ENCODE measurements at places on chromosomes 3 and 15.

DNA sequence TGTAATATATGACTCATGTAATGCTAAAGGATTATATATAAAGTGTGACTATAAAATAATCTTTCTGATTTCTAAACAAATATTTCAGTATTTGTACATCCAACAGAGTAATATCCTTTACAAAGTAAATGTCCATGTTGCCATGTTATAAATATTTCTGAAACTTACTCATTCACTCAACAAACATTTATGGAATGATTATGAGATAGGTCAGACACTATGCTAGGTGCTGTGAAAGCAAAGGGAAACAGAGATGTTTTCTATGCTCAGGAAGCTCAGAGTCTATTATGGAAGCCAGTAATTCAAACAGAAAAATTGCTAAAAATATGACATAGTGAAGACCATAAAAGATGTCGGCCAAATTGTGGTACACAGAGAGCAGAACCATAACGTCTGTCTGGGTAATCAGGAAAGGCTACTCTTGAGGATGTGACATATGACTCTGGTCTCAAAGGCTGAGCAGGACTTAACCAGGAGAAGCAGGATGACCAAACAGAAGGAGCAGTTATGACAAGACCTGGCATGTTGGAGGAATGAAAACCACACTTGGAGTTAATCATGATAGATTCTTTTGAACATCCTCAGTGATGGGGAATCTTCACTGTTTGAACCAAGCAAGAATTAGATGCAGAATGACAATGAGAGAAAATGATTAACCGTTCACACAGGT is 39.0 kb upstream of the MYO5C start:
- DNase-seq = no peak

- DNase-seq = no peak
Measured at GRCh38 chr15:66751579-66751978, 49.5 kb downstream of the SMAD6 start.

- no peak for DNase-seq
Measured at GRCh38 chr3:8784676-8785435, 15.4 kb upstream of the OXTR start.

DNA sequence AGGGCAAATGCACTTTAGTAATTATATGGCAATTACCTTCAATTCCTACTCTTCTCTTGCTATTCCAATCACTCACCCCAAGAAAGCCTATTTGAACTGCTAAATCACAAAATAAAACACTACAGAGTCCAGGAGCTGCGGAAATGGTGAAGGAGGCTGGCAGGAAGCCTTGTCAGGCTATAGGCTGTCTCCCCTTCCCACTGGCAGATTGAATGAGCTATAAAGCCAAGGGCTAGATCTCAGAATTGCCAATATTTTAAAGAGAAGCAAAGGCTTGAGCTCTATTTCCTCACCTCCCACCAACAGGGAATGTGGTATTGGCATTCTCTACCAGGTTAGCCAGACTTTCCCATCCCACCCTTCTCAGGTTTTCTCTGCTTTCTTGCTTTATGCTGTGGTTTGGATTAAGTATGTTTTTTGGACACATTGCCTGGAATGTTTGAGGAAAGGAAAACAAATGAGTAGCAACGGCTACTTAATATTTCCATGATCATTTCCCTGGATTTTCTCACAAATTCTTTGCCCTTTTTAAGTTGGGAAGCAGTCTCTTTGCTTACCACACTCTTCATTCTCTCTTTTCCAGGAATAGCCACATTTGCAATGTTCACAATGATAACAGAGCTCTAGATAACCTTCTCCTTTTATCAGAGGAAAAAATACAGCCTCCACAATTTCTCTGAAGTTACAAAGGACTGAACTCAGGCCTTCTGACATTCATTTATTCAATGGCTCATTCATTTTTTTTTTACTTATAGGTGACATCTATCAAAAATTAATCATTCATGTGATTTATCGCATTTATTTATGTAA is 1125.4 kb downstream of the ROBO1 start:
- DNase-seq = no peak

DNA sequence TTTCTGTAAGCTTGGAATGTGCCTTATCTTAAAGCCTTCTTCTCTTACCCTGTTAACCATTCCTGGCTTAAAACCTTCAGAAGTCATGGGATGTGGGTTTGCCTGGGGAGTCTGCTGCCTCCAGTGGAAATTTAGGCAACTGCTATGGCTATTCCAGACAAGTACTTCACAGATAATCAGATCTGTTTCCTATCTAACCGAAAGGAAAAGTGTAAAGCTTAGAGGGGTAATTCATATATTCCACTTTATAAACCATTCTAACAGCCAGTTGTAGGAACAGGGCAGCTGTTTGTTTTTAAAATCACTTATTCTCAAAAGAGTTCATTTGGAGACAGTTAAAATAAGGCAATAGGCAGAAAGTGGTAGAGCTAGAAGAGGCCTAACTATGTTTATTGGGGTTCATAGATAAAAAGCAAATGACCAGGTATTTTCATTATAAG is 219.9 kb downstream of the TCF12 start:
- no peak for DNase-seq

GRCh38 chr3:114060906-114061655 is 4.5 kb downstream of the QTRT2 start:
- DNase-seq = no peak

- no peak for DNase-seq
Measured at GRCh38 chr3:145395421-145395820, 765.6 kb downstream of the PLOD2 start.

DNA sequence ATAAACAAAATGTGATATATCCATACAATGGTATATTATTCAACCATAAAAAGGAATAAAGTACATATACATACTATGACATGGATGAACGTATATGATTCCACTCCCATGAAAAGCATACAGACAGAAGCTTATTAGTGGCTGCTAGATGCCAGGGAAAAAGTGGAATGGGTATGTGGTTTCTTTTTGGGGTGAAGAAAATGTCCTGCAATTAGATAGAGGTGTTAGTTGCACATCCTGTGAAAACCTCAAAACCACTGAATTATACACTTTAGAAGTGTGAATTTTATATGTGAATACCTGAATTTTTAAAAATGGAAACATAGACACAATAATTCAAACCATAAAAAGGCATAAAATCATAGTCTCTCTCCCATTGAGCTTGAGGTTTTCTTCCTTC is 11.2 kb downstream of the DENND6A start:
- no peak for DNase-seq

DNA sequence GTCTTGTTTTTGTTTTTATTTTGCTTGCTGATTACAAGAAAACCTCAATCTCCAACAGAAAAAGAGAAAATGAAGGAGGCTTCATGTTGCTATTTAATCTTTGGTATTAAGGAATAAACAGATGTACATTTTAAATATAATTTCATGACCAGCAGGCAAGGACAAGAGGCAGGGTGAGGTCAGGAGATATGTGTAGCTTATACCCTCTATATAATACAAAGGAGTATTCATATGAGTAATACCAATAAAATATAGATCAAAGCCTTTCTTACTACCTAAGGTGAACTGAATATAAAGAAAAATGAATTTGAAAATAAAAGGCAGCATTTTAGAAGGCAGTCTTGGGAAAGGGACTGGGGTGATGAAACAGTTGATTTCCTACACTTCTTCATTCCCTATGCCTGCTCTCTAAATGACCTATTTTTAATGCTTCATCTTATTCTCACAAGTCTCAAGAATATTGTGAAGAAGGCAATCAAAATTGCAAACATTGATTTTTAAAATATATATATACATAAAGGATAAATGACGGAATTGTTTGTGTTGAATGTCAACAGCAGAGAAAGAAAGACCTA is 8.6 kb upstream of the CBLB start:
- no peak for DNase-seq

DNA sequence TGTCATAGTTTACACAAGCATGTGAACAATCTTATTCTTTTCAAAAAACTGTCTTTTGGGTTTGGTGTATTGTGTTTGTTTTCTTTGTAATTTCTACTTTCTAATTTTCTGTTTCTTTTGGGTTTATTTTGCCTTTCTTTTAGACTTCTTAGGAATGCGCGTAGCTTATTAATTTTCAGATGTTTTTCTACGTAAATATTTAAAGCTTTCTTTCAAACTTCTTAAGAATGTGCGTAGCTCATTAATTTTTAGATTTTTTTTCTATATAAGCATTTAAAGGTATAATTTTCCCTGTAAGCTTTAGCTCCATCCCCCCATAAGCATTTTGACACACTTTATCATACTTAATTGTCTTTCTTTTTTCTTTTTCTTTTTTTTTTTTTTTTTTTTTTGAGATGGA is 55.2 kb downstream of the RAD54L2 start:
- no peak for DNase-seq

DNA sequence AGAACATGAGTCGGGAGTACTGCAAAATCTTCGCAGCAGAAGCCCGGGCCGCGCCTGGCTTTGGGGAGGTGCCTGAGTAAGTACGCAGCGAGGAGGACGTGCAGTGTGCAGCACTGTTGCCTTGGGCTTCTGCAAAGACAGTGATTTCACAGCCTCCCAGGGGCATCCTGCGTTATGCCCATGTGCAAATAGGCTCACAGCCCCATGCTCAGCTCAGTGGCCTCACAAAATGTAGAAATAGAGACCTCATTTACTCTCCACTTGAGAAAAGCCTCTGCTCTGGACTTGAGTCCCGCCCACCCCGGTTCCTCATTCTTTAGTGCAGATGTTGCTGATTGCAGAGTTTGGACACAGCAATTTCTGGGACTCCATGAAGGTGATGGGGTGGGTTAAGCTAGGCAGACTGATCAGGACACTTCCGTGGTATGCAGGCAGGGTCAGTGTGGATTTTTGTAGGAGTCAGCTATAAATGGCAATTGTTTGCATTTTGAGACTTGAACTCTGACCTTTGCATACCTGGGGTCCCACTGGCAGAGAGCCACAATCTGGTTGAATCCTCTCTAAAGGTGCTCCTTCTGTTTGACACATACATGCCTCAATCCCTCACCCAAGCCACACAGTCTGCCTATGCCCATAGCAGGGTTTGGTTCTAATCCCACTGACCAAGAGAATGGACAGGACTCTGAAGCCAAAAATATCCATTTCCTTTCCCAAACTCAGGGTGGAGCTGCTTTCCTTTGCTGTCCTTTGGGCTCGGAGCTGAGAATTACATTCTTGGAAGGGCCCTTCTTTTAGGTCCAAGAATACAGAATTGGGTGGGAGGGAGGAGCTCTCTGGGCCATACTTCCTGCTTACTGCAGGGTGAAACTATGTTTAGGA is 20.7 kb upstream of the SLC28A1 start:
- no peak for DNase-seq

GRCh38 chr3:65783117-65783516 is 255.6 kb downstream of the MAGI1 start:
- DNase-seq = no peak

- DNase-seq = no peak
Measured at GRCh38 chr3:159150180-159150579, 348.3 kb downstream of the MFSD1 start.

DNA sequence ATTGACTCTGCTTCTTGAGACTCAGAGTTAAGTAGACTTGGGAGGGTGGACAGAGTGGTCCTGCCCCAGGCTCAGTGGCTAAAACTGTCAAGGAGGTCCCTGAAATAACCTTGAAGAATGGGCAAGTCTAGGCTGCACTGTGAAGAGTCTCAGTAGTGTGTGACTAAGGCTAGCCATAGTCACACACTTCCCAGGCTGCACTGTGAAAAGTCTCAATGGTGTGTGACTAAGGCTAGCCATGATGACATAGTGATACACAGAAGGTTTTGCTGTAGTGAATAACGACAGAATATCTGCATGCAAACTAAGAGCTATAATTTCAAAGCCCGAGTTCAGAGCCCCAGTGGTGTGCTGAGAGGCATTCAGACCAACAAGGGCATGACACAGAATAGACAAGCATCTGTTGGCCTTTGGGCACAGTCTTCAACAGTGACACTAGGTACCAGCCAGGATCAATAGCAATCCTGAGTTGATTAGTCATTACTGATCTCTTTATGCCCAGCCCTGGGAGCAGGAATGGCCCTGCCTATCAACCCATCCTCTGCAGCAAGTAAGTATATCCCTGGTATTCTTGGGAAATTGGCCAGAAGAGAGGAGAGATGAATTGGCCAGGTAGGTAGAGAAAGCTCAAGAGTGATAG is 72.4 kb upstream of the BBX start:
- DNase-seq = no peak

DNA sequence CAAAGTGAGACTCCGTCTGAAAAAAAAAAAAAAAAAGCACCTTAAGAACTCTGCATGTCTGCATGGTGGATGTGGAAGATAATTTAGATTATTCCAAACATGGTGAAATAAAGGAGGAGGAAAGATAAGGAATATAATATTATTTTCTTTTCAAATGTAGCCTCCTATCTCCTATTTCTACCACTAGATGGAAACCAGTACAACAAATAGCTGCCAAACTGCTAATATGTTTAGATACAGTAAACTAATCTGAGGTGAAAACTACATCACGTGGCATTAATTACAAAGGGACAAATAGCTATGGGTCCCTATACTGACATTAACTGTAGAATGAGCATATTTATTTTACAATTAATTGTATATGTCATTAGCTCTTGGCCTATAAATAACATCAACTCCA is 197.8 kb downstream of the TBC1D5 start:
- DNase-seq = no peak

- peak; percentile 18 for DNase-seq
Measured at GRCh38 chr3:170054204-170054603, 16.4 kb downstream of the GPR160 start.

DNA sequence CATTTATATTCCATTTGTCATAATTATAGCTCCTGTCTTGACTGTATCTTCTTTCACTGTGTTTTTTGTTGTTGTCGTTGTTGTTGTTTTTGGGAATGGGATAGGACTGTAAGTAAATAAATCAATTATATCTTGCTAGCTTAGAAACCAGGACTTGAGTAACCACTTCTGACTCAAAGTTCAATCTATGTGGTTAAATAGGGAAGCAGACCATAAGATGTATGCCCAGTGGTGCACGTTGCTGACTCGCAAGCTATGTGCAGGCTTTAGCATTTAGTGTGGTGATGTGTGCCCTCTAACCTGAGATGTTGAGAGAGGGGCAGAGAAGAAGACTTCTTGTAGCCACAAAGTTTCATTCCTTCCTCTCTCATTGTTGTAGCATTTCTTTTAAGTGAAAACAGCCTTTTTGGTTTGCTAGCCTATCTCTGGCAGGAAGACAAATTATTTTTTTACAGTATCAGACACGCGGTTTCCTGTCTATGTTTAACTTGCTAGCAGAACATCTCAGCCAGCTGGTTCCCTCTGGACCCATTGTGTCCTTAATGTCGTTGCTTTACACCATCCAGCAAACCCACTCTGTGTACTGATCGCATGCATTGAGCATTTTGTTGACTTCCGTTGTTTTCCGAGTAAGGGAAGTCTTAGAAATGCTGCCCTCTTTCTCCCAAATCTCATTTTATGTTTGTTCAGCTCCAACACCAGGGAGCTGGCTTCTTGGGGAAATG is 52.1 kb downstream of the TGFBR2 start:
- DNase-seq = peak; percentile 9
